Aorta (tissue), 5 donors: ENCODE measurements at places on chromosomes 4 and X.

GRCh38 chrX:68696267-68696990 lies 49.0 kb downstream of the STARD8 start:
- no peak for DNase-seq

- DNase-seq: no peak
Measured at GRCh38 chrX:31656013-31656412, 584.2 kb upstream of the FTHL17 start.

GRCh38 chr4:99436976-99437722 lies 2.0 kb upstream of the ADH7 start:
- no peak for DNase-seq

GRCh38 chrX:66634272-66634671 lies 4.6 kb downstream of the EDA2R start:
- no peak for DNase-seq

DNA sequence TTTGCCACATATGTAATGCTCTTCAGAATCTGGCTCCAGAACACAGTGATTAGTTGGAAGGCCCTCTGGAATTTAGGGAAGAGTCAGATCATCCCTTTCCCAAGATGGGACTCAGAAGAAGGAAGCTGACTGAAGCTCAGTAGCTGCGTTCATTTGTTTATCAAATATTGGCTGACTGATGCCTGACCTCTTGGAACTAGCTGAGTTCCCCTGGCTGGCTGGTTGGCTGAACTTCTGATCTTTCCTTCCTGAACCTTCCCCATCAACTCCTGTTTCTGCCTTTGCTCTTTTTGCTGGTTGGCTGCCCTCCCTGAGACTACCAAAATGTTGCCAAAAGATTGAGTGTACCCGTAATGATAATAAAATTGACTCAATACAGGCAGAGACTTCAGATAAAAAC lies 866.5 kb upstream of the INTU start:
- no peak for DNase-seq

- DNase-seq: no peak
Measured at GRCh38 chr4:111838406-111838930, 306.8 kb upstream of the FAM241A start.

GRCh38 chr4:72567036-72567435 lies 2.0 kb downstream of the ADAMTS3 start:
- no peak for DNase-seq

- no peak for DNase-seq
Measured at GRCh38 chr4:128483816-128484215, 196.2 kb upstream of the PGRMC2 start.

DNA sequence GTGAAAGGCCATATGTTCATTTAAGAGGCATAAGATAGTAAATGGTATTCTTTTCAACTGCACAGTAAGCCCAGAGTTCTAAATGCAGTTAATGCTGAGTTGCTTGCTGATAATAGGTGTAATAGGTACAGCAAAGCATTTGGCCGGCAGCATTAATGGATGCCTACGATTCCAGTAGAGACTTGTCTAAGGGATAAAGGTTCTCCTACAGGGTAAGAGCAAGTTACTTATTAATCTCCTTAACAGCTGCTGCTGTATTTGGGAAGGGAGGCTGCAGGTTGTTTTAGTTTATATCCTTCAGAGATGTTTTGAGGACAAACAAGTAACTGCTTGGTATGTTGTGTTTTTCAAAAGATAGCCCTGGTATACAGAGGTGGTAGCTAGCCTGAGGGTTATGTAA lies 16.8 kb downstream of the TSPAN7 start:
- no peak for DNase-seq

DNA sequence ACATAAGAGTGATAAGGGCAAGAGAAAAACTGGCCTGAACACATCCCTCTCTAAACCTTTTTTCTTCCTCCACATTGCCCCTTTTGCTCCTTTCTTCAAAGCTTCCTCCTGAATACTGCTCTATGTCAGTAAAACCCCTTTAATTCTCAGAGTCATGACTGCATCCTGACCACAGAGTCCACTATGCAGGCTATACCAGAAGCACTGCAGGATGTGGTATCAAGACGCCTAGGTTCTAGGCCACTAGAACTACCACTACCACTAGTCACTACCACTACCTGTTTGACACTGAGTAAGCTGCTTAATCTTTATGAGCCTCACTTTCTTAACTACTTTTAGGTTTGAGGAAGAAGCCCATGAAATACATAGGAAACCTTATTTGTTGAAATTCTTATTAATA lies 38.7 kb downstream of the ARHGEF9 start:
- no peak for DNase-seq
